ENCODE measurements at places on chromosomes 4 and X.

DNA sequence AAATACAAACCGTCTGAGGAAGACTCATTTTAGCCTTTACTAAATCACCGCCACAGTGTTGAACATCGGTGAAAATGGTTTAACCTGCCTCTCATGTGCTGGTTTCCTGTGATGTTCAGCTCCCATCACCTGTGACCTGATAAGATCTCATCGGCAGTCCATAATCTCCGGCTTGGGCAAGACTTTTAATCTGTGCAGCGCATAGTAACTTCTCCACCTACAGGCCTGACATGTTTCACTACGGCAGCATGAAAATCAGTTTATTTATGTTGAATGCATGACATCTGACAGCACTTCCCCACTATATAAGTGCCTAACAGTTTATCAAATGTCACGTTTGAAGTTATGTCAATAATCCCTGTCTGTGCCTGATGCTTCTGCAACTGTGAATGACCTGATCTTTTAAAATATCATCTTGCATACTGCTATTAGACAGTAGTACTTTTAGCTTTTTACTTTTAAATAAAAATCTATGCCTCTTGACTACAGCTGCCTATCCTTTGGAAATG lies 1919.8 kb upstream of the AGA start:
- no peak for DNase-seq

DNA sequence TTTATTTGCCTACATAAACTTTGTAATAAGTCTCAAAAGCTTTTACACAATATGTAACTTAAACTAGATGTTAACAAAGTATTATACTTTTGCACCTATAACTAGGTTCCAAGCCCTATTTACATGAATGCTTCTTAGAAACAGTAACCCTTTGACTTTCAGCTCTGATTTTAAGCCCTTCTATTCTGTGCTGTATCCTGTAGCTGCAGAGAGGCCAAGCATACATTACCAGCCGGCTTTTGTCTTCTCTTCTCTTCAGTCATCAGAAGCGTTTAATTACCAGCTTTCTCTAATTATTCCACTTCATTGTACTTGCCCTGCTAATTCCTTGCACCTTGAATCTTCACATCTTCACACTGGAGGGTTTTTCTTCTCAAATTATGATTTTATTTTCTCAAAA lies 403.1 kb downstream of the PDGFC start:
- no peak for DNase-seq

DNA sequence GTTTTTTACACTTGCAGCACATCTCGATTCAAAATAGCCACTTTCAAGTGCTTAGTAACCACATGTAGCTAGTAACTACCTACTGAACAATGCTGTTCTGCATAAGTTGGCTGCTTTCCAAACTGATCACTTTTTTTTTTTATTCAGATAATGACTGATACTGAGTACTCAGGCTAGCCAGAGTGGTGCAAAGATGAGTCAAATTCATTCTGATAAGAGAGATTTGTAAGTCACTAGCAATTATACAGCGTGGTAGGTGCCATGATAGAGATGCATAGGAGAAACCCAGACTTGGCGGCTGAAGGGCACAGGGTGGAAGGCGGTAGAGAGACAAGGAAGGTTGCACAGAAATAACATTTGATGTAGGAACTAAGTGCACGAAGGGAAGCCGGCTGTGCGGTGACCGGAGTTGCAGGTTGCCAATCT lies 357 bp upstream of the IGBP1 start:
- no peak for DNase-seq

GRCh38 chr4:124993838-124994237 lies 281.3 kb upstream of the ANKRD50 start:
- no peak for DNase-seq

DNA sequence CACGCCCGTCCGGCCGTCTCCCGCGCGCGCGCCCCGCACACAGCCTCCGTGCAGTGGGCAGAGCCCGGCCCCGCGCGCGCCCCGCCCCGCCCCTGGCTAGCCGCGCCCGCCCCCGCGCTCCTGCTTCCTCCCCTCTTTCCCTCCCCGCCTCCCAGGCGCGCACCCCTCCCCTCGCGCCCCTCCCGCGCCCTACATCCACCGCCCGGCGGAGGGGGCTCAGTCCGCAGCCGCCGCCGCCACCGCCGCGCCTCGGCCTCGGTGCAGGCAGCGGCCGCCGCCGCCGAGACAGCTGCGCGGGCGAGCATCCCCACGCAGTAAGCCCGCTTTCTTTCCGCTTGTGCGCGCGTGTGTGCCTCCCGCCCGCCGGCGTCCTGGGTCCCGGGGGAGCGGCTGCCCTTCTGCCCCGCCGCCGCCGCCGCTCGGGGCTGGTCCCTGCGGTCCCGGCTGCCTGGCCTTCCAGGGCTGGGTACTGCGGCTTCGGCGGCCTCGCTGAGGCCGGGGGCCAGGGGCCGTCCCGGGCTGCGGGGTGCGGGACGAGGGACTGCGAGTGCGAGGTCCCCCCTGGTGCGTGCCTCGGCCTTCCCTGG lies at the start of gene FHL1:
TSS of gene FHL1 (plus strand) at position 219 of the 587 bp plus-strand sequence.
- no peak for DNase-seq

DNA sequence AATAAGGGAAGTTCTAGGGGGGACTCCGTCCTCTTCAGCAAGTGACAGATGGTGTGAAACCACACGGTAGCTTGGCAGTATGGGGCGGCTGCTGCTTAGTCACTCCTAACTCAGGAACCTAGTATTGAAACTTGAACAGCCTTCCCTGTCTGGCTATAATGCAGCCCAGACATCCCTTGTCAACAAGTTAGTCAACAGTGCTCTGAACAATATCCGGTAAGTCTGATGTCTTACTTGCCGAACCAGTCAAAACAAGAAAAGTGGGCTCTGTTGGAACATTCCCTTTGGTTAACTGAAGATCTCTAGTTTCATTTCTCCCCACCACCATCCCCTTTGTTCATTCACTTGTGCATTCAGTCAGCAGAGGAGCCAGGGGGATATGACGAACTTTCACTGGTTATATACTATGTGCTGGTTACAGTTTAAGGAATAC lies 18.7 kb upstream of the CXCL13 start:
- DNase-seq, result peak; percentile 6

GRCh38 chrX:139933904-139934303 lies 1.1 kb upstream of the ATP11C start:
- no peak for DNase-seq

DNA sequence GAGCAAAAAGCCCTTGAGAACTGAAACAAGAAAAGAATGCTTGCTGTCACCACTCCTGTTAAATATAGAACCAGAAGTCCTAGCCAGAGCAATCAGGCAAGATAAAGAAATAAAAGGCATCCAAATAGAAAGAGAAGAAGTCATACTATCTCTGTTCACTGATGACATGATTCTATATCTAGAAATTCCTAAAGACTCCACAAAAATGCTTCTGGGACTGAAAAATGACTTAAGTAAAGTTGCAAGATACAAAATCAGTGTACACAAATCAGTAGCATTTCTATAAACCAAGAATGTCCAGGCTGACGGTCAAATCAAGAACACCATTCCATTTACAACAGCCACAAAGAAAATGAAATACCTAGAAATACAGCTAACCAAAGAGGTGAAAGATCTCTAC lies 552.7 kb upstream of the SLIT2 start:
- no peak for DNase-seq

GRCh38 chr4:6343939-6344408 lies 74.3 kb downstream of the WFS1 start:
- no peak for DNase-seq

DNA sequence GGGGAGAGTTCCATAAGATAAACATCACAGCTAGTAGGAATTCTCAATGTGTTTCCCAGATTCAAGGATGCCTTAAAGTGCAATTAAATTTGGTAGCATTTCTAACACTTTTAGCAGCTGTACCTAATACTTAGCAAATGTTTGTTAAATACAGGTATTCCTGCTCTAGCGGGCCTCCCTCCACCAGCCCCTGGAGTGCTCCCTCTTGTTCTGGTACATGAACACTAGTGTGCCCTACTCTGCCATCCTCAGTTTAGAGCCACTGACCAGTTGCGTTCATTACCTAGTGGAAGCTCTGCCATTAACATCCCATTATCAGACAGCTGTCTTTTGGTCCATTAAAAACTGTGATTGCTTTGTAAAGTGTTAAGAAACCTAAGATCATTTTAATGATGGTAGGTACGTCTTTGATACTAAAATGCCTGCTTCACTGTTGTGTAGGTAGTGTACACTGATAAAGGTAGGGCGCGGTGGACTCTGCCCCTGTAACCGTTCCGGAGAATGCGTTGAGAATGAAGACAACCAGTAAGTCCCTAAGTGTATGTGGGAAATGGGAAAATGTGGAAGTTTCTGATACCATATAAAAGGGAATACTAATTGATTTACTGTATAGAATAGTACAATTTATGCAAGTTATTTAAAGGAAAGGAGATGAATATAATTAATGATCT lies 21.7 kb downstream of the KIAA0232 start:
- DNase-seq, result no peak

- DNase-seq, result no peak
Observed at GRCh38 chrX:147958291-147958690, 22.8 kb upstream of the FMR1NB start.

- DNase-seq, result no peak
Observed at GRCh38 chr4:74104145-74104544, 5.2 kb upstream of the CXCL2 start.

DNA sequence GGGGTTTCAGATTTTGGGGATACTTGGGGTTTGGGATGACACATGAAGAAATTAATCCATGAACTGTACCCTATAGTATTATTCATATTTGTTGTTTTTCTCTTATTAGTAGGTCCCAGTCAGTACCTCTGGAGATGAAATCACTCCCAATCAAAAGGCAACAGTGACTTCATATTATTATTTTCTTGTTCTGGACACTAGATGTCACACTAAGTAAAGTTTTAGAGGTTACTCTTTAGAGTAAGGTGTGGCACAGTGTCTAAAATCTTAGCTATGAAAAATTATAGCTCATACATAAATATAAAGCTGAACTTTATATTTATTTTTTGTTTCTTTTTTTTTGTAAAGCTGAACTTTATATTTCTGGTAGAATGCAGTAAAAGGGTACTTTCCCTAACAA lies 35.1 kb downstream of the FAM114A1 start:
- DNase-seq, result no peak

DNA sequence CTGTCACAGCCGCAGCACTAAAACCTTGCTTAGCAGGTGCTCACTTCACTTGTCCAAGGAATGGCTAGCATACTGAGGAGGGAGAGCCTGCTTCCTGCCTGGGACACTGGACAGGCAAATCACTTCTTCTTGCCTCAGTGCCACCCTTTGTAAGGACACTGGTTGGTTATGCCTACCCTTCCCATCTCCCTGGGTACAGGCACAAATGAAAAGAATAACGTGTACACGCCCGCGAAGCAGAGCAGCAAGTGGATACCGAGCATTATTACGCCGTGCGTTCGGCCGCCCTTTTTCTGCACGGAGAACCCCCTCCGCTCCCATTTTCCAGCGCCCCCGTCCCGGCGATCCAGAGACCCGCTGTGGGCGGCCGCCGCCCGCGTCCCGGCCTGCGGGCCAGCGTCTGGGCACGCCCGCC lies 338 bp upstream of the KLHL2 start:
- DNase-seq, result no peak

DNA sequence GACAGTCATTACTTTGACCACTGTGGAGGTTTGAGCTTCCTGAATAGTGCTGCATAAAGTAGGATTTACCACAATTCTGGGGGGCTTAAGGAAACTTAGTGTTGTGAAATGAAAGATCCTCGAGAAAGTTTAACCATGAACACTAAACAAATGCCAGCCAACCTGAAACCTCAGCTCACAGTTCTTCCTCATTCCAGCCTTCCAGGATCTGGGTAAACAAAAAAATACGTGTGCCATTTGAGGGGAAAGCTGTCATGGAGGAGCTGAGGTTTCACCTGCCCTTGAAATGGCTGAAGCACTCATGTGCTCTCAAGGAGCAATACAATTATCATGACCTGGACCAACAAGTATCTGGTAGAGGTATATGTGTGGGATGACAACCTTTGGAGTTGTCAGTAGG lies 142.7 kb downstream of the NPNT start:
- DNase-seq, result no peak

- no peak for DNase-seq
Observed at GRCh38 chrX:100995469-100995868, 26.0 kb downstream of the ARL13A start.

DNA sequence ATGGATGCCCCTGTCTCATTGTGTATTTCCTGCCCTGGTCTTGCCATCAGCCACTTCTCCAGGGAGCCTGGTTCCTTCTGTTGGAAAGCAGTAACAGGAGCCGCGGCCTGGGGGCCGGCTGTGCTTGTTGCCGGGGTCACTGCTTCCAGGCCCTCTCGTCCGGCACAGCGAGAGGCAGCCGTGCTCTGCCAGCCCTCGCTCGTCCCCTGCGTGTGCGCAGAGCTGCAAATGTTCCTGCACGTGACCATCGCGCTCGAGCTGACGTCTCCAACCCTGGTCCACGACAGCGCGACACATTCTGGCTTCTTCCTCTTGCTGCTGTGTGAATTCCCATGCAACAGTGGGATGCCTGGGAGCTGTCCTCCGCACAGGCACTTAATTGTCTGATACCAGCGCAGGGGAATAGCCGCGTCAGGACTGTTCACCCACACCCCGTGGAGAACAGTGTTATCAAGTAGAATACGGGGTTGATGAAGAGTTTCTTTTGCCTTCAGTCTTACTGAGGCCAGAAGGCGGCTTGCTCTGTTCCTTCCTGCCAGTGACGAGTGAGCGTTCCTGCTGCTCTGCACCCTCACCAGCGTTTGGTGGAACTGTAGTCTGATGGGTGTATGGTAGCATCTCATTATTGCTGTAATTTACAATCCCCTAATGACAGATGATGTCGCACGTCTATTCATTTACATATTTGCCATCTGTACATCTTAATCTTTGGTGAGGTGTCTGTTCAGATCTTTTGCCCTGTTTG lies 12.3 kb downstream of the PDE6B start:
- no peak for DNase-seq

DNA sequence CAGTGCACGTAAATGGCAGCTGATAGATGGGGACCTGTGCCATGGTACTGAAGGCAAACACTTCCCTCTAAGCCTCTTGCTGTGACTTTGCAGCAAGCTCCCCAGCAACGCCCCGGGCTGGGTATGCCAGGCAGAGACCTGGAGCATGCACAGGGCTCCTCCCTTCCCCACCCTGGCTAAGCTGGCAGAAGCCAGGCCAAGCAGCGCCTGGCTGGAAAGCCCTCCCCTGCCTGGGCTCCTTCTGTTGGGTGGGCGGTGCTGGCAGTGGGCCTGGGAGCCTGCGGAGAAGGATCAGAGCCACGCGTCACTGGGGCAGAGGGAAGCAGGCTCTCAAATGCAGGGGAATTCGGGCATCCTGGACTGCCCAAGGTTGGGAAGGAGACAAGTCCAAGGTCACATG lies 3.6 kb downstream of the ATP2B3 start:
- no peak for DNase-seq

GRCh38 chrX:11474576-11474975 lies 181.4 kb downstream of the AMELX start:
- no peak for DNase-seq

Measured in stimulated activated CD8-positive, alpha-beta memory T cell treated with anti-CD3 and anti-CD28 coated beads, Interleukin-4, amount 100 ng/mL, for 1 hour (primary cell).